EL (cell line): ENCODE measurements at places on chromosomes 1 and 21.

GRCh38 chr1:66940981-66941380 lies 16.2 kb downstream of the MIER1 start:
- DNase-seq: peak; percentile 52

DNA sequence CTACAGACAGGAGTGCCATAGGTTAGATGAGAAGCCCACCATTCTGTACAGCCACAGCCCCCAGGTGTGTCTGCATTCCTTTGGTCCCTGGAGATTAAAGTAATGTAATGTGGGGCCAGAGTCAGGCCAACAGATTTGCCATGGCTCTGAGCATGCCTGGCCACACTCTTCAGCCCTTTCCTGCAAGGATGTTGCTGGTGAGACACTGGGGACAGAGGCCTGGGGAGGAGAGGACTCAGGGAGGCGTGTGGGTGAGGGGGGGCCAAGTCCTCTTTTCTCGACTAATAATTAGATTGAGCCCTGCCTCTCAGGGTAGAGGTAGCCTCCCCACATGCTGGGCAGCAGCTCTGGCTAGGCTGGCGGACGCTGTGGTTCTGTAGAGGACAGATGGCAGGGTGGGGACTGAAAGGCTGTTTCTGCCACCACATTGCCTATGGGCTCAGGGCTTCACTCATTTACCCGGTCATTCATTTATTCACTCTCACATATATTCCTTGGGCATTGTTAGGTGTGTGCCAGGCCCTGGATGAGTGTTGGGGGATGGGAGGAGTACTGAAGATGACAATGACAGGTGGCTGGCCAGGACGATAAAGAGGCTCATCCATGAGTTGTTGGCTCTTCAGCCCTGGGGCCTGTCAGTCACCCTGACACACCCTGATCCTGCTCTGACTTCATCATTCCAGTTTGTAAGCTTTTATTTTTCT lies 7.1 kb upstream of the PRCC start:
- DNase-seq: no peak

DNA sequence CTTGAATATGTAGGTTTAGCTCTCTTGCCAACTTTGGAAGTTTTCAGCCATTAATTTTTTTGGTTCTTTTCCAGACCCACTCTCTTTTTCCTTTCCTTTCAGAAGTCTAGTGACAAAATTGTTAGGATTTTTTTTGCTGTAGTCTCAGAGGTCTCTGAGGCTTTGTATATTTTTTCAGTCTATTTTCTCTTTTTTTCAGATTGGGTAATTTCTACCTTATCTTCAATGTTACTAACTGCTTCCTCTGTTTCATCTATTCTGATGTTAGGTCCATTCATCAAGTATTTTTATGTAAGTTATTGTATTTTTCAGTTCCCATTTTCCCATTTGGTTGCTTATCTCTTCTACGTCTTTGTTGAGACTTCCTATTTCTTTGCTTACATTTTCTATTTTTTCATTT lies 15.7 kb downstream of the RGS2 start:
- no peak for DNase-seq

GRCh38 chr1:226425004-226425378 lies 17.1 kb upstream of the PARP1 start:
- no peak for DNase-seq

GRCh38 chr1:154213274-154213673 lies 7.1 kb upstream of the CFAP141 start:
- DNase-seq: peak; percentile 71

DNA sequence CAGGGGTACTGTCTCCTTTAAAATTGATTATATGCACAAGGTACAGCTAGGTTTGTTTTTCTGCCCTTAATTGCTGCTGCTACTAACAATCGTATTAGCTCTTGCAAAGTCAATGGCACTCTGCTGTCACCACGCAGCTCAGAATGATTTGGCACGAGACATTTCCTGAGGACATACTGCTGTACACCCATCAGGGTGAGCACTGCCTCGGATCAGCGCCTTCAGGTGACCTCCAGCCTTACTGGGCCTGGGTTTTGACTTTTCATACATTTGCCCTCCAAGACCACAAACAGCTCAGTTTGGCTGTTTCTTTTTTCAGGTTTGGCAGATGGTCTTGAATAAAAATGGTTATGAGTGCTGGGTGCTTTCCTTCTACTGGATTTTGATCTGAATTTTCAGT lies 110.9 kb downstream of the NTPCR start:
- no peak for DNase-seq

DNA sequence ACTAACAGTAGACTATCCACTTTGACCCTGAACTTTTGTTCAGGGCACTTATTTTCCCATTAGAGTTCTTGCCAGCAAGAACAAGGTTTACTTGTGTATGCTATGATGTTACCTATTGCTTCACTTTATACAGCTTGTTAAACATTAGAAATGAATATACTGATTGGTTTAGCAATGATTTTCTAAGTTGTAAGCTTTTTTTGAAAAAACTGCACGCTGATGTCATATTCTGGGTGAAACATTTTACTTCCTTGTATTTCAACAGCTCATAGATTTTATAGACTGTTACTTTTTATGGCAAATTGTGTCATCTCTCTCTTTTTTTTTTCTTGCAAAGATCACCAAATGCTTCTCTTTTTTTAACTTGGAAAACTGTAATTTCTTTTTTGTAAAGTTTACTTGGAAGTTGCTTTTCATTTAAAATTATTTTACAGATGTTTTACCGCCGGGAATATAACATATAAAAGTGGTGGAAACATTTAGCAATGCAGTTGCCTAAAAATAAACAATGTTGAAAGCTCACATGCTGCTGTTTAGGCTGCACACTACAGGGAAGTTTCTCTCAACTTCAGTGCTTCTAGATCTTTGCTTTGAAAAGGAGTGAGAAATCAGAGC lies 215.3 kb upstream of the NFIA start:
- DNase-seq: no peak

- peak; percentile 19 for DNase-seq
Observed at GRCh38 chr1:39266269-39266668, 61.8 kb downstream of the MACF1 start.

GRCh38 chr1:201330541-201330940 lies 46.9 kb downstream of the TNNT2 start:
- DNase-seq: no peak

DNA sequence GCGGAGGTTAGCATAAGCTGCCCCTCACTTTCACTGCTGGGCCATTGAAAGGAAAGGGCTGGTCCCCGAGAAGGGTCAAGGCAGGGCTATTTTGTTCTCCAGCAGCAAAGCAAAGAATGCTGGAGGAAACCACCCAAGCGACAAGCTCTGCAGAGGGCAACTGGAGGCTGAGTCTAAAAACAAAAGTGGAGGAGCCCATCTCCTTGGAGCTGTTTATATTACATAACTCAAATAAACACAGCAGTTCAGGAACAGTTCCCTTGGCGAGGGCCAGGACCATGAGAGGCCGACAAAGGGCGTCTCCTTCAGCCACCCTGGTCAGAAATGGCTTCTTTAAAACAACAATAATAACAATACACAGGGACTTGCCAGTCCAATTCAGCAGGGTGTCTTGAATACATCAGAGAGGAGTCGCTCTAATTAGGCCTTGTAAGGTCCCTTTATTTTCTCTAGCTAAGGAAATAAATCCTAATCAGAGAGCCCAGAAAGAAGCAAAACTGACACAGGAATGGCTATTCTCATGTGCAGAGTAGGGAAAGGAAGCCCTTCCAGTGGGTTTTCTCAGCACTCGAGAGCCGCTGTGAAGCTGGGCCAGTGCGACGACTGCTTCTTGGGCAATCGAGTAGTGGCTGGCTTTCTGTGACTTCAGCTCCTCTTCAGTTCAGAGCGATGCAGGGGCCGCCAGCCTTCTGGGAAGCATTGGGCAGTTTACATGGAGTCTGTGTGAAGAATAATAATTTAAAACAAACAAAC lies 57.0 kb upstream of the TARBP1 start:
- DNase-seq: no peak

DNA sequence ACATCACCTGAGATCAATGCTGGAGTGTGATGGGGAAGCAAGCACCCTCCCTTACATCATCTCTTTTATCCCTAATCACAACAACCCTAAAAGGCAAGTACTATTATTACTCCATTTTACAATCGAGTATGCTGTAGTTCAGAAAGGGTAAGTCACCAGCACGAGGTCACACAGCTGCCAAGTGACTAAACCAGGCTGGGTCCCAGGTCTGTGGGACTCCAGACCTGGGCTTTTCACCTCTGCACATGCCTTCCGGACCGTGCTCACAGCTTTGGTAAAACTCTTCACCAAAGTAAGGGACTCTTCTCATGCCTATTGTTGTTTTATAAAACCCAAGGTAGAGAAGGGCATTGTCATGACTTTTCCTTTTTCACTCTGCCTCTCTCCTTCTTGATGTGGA lies 130.9 kb downstream of the DMRTB1 start:
- DNase-seq: no peak

- no peak for DNase-seq
Observed at GRCh38 chr1:206700445-206701036, 15.8 kb downstream of the MAPKAPK2 start.

- DNase-seq: no peak
Observed at GRCh38 chr1:4131734-4132133, 231.7 kb upstream of the C1orf174 start.

- DNase-seq: no peak
Observed at GRCh38 chr21:38923429-38923828, 117.7 kb downstream of the ETS2 start.

DNA sequence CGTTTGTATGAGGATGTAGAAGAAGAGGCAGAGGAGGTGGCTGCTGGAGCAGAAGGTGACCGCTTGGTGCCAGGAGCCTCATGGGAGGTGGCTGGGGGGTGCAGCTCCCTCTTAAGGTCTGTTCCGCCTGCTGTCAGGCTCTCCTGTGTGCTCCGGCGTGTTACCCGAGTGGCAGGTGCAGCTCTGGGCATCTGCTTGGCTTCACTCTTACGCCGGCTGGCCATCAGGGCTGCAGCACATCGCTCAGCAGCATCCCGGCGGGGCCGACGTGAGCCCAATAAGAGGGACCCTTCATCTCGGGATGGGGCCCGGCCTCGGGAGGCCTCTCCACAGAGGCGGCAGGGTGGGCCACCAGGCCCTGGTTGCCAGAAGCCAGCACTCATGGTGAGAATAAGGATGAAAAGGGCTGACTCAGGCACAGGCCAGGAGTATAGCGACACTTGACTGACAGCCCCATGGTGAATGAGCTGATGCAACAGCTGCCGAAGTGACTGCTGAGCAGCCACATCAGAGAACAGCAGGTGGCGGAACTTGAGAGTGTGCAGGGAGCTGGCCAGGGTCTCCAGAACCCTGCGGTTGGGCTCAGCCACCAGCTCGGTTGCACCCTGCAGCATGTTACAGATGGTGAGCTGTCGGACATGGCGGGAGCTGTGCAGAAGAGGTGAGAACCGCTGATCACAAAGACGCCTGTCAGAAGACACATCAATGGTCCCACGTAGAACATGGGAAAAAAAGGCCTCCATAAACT lies 17.5 kb downstream of the LRRC41 start:
- no peak for DNase-seq

DNA sequence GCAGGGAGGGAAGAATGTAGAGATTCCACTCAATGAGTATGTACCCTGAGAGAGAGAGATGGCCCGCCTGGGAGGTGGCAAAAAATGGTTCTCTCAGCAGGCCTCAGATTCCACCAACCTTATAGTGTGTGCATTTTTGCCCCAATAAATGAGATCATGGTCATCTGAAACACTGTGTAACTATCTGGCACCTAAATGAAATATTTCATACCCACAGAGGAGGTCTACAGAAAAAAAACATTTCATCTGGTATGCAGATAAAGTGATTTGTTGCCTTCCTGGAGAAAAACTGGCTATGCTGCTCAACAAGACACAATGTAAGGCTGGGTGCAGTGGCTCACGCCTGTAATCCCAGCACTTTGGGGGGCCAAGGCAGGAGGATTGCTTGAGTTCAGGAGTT lies 4.9 kb downstream of the TMCO2 start:
- no peak for DNase-seq

DNA sequence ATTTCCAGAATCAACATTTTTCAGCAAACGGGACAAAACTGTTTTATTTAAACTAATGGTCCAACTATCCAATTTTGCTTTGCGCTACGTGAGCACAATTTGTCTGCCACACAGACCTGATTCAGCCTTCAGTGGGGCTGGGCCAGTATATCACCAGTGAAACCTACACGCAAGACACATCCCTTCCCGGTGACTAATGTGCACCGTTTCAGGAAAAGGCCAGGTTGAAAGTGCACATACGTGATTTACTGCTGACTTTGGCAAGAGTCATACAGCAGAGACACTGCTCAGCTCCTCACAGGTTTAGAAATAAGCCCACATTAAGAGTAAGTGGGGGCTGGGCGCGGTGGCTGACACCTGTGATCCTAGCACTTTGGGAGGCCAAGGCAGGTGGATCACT lies 5.1 kb upstream of the TMEM51 start:
- DNase-seq: no peak

- DNase-seq: no peak
Observed at GRCh38 chr21:40162075-40162474, 294.8 kb downstream of the PCP4 start.

DNA sequence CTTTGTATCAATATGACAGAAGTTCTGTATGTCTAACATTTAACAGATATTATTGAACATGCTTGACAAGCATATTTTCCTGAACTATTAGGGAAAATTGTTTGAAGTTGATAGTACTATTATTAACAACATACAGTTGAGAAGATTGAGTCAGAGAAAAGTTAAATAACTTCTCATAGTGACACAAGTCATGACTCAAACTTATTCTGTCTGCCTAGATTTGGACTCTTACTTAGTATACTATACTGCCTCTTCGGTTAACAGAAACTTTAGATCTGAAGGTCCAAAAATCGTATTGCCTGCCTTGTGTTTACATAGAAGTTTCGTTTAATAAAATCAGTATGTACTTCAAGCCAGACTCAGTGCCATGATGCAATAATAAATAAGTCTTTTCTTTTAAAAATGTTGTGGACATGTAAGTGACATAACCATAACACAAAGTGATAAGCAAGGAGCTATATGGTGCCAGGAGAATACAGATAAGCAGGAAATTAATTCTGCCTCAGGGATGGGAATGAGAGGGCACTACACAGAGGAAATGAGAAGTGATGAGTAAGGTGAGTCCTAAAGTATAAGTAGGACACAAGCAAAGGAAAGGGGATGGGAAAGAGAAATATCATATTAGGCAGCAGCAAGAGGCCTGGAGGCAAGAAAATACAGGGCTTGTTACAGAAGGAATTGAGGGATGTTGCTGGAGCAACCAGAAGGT lies 48.1 kb downstream of the LHX9 start:
- no peak for DNase-seq

DNA sequence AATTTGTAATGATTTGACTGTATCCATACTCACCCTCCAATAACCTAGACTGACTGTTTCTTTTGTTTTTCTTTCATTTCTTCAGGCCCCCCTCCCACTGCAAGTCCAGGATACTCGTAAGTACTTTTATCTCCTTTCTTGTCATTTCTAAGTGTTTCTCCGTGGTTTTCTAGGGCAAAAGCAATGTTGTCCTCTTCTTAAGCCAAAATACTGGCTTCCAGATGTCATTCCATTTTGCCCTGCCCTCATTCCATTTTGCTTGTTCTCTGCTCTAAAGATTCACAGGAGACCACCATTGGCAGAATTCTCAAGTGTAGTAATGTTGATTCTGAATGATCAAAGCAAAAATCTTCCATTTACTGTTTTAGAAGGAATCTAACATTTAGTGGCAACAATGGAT lies 152.8 kb upstream of the UBE2U start:
- no peak for DNase-seq
